NCI-H345 (cell line): ENCODE measurements at places on chromosomes 5 and 9.
A peak's percentile ranks its signal among the peaks of the same experiment; 100 is the strongest.

DNA sequence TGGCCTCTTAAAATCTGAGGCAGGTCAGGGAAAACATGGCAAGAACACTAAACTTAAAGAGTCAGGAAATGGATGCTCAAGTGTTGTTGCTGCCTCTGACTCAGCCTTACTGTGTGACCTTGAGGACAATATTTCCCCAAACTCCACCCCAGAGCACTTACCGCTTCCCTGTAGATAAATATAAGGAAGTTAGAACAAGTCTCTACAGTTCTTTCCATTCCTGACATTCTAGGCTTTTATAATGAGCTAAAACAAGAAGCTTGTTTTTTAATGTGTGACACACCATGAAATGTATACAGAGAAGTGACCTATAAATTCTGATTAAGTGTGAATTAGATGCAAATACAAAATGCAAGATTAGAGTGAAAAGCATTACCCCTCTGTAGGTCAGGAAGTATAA, 129.3 kb downstream of the GRIA1 start:
- DNase-seq = no peak

DNA sequence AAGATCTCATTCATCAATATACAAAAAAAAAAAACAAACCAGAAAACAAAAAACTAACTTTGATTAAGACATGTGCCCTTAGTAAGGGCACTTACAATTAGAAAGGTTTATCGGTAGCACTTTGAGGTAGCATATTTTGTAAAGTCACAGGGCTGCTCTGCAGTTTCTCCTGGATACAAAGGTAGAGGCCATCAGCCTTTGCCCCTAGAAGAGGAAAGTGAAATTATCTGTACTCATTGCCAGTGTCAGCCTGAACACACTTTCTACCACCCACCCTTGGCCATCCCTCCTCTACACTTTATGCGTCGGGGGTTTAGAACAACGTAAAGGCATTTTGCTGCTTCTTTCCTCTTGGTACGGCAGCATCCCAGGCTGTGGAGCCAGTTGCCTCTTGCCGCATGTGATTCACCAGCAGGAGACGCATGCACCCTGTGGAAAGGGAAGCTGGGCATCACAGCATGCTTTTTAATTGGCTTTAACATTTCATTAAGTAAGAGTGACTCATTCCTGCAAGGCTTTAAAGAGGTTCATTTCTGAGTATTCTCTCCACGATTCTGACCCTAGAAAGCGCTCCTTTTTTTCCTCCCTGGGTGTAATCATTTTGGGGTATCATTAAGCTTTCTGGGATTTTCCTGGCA, 84.6 kb downstream of the CEMIP2 start:
- no peak for DNase-seq

DNA sequence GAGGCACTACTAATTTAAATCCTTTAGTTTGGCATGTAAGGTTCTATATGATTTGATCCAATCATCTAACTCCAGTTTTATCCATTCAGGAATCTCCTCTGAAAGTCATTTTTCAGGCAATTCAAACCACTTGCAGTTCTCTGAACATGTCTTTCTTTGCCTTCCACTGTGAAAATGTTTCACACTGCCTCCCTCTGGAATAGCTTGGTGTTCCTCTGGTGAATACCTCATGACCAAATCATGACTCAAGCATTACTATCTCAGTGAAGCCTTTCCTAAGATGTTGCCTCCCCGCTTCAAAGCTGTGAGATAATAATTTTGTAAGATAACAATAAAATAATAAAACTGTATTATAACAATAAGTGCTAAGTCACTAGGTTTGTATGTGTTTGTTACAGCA, 981.1 kb downstream of the DTWD2 start:
- DNase-seq = no peak

DNA sequence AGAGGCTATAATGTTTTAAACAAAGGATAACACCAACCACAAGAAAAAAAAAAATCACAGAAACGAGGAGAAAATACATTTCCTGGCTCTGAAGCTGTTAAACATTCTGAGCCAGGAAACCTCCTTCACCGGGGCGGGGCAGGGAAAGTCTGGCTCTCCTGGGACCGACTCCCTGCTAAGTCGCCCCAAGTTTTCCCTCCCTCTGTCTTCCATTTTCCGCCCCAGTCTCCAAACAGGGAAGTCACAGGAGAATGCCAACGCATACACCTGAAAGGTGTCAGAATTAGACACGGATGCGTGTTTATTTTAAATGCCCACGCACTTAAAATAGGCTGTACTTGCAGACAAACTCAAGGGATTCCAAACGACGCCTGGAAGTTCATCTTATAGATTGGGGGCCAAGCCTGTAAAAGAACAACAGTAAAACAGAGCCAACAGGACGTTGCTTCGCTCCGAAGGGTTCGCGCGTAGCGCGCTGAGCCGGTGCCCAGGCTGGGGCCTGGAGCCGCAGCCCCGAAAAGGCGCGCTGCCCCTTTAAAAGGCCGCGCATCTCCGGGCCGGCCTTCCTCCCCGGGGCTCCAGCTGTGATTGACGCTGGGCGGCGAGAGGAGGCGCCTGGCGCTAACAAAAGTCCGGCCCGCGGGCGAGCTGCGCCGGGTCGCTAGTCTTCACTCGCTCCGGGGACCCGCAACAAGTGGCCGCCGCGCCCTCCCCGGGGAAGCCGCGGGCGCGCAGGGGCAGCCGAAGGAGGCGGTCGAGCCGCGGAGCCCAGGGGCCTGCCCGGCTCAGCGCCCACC, at the start of gene FBXL7:
TSS of gene FBXL7 (plus strand) at position 653 of the 797 bp plus-strand sequence.
- DNase-seq = no peak

- no peak for DNase-seq
Observed at GRCh38 chr9:33129886-33130881, 37.0 kb downstream of the B4GALT1 start.

- no peak for DNase-seq
Observed at GRCh38 chr9:94885854-94886447, 159.5 kb downstream of the AOPEP start.

- no peak for DNase-seq
Observed at GRCh38 chr9:110284211-110284844, 28.0 kb upstream of the TXN start.

- DNase-seq = no peak
Observed at GRCh38 chr9:135793221-135794056, 91.5 kb downstream of the KCNT1 start.

GRCh38 chr5:176899946-176900779, 1.0 kb upstream of the HK3 start:
- DNase-seq = no peak

DNA sequence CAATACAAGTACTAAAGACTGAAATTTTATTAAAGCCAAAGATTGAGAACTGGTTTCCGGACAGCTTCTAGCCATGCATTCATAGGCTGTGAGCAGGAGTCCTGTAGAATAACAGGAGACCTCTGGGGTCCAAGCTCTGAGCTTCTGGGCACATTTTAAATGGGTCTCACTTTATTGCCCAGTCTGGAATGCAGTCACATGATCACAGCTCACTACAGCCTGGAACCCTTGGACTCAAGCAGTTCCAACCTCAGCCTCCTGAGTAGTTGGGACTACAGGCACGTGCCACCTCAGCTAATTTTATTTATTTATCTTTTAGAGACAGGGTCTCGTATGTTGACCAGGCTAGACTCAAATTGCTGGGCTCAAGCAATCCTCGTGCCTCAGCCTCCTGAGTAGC, 15.4 kb downstream of the CDKN2AIPNL start:
- no peak for DNase-seq

- DNase-seq = no peak
Observed at GRCh38 chr5:164319161-164319560, 813.7 kb downstream of the MAT2B start.

GRCh38 chr9:95721061-95721531, 154.4 kb upstream of the ERCC6L2 start:
- DNase-seq = peak; percentile 50

DNA sequence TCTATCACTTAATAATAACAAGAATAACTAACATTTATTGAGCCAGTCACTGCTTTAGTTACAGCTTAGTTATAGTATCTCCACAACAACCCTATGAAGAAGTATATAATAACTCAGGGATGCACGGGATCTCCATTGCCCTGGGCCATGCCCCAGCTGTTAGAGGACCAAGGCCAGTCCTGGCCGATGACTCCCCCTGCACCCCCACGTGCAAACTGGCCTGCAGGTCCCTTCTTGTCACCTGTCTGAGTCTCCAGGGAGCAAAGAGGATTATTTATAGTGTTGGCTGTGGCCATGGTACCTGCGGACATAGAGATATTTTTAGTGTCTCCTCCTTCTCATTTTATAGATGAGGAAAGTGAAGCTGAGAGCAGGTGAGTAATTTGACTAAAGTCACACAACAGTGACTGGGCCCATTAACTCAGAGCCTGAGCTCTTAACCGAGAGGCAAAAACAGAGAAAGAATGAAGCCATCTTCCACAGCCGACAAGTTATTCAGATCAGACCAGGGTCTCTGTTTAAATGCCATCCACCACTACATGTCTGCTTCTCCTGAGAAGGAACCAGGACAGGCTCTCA, 94.4 kb downstream of the TMEM215 start:
- no peak for DNase-seq

GRCh38 chr5:133996683-133997252, 8.0 kb downstream of the VDAC1 start:
- no peak for DNase-seq

DNA sequence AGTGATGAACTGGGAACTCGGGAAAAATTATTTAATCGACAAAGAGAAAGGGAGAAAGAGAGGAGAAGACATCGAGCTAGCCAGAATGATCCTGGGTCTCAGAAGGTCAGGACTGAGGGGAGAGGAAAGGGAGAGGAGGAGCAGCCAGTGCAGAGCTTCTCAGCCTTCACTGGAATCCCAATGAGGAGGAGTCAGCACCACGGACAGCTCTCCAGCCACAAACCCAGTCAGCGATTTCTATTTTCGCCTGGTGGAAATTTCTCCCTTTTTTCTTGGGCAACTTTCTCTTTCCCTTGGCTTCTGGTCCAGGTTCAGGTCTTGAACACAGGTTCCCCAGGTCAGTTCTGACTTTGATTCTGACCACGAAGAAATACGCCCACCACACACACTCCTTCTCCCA, 1.6 kb upstream of the BRINP1 start:
- no peak for DNase-seq

- no peak for DNase-seq
Observed at GRCh38 chr5:158313027-158313732, 454.2 kb upstream of the CLINT1 start.

DNA sequence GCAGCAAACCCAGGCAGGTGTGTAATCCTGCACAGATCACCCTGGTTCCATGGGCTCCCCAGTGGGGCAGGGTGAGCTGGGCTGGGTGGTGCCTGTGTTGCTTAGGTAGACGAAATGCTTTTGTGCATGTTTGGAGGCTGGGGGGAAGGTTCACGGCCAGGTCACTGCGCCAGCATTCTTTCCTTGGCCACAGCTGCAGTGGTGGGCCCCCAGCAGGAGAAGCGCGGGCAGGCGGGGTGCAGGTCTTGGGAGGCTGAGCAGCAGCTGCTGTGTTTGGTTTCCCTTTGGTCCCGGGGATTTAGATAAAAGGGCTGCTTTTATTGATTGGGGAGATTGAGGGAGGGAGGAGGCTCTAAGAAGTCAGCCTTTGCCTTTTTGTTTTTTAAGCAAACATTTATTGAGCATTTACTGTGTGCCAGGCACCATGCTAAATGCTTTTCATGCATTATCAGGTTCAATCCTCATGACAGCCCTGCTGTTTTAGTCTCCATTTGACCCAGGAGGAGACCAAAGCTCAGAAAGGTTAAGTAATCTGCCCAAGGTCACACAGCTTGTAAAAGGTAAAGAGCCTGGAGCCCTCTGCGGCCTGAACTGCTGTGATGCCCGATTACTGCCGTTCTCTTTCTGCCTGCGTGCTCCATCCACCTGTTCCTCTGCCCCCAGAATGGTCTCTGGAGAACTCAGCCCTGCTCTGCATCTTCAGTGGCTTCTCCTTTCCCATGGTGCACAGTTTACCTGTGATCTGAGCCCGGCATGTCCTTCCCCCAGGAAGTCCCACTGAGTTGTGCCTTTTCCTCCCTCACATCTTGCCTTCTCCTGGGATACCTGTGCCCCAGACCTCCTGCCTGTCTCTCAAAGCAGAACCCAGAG, 94.4 kb downstream of the MACROH2A1 start:
- DNase-seq = no peak

DNA sequence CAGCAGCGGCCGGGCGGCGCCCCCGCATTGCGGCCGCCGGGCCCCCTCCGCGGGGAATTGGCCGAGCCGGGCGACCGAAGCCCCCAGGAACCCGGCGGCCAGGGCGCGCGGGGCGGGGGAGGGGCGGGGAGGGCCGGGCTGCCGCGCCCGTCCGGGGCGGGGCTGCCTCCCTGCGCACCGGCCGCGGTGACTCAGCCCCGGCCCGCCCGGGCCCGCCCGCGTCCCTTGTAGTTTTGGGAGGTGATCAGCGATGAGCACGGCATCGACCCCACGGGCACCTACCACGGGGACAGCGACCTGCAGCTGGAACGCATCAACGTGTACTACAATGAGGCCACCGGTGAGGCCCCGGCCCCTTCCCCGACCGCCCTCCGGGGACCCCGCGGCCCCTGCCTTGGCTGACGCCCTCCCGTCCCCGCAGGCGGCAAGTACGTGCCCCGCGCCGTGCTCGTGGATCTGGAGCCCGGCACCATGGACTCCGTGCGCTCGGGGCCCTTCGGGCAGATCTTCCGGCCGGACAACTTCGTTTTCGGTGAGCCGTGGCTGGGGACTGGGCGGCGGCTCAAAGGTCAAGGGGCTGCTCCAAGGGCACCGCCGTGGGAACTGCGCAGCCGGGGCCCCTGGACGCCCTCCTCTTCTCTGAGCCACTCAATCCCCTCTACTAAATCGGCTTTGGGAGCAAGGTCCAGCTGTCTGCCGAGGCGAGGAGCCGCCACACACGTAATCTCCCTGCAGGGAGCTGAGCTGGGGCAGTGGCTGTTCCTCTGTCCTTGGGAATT, 592 bp downstream of the TUBB4B start:
- peak; percentile 41 for DNase-seq

DNA sequence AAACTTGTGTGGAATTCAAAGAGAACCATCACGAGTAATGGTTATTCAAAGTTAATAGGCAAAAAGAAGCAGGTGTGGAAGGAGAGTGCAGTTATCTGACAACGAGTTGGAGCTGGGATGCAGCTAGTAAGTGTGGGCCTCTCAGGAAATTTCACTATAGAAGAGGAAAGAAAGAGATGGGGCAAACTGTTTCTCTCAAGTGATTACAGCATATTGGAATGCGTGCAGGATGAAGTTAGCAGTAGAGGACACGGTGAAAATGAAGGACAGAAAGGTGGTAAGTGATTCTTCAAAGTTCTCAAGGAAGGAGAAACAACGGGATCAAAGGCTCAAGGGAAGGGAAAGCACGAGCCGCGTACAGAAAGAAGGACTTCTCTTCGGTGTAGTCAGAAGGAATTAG, 84.0 kb downstream of the ADAMTS12 start:
- no peak for DNase-seq

DNA sequence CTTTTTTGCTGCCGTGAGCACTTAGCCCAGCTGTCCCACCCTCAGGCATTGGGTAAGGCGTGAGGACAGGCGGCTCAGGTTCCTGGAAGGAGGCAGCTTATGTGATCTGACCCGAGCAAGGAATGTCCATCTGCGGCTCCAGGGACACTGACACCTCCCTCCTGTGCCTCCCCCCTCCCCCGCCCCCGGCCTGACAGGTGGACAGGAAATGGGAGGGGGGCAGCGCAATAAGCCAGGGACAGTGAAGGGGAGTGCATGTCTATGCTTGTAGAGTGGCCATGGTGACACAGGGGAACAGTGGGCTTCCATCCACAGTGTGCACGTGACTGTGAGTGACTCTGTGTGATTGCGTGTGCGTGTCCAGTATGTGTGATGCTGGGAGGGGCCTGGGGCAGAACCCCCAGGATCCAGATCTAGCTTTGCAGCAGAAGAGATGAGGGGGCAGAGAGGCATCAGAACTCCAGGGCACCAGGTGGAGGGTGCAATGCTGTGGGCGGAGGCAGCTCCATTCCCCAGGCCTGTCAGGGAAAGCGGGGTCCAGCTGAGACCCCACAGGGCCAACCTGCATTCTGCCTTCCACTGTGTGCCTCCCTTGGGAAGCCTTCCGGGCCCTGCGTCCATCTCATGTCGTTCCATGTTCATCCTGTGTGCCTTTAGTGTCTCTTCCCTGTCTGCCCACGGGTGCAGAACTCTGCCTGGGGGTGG, 30.5 kb downstream of the CNTFR start:
- DNase-seq = no peak
